ENCODE measurements at places on chromosomes 2 and 18.

GRCh38 chr2:98269274-98269673, 77.0 kb upstream of the CNGA3 start:
- DNase-seq, result no peak

DNA sequence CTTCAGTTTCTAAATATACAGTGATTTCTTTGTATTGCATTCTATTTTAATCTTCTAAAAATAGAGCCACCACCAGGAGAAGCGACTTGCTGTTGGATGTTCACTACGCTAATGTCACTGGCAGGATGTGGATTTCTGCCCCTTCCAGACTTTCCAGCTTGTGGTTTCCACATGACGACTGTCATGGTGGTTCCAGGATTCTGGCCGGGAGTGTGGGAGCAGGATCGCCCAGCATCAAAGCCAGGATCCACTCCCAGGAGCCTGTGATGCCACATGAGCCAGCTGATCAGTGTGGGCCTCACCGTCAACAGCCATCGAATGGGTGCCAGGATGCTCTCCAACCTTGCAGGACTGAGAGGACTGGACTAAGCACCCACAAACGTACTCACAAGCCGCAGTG, 148.8 kb downstream of the HDAC4 start:
- no peak for DNase-seq

DNA sequence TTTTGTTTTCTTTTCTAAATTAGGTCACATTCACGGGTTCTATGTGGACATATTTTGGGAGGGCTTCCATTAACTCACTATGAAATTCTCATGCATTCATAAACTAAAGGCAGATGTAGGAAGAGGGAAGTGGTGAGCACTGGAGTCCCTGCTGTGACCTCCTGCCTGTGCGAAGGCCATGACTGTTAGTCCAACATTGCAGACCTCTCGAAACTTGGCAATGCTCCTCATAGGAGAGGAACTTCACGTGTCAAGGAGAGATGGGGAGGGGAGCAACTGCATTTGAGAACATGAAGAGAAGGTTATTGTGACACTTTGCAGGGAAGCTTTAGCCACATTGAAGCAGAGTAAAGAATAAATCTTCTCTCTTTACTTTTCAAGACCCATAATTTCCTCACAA, 126.4 kb upstream of the HNMT start:
- DNase-seq, result no peak

- DNase-seq, result peak; percentile 39
Measured at GRCh38 chr2:238876232-238876630, 28.3 kb downstream of the TWIST2 start.

DNA sequence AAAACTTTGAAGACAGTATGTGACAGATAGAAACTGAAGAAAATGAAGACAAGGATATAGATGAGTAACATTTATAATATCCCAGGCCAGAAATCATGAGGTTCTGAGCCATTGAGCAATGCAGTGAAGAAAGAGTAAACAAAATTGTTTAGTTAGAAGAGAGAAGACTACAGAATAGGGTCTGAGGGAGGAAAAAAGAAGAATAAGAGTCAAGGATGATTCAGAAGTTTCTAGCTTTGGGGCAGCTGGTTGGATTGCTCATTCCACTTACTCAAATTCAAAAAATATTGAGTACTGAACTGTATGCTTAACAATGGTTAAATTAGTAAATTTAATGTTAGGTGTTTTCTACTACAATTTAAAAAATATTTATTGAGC, 155.0 kb upstream of the OTX1 start:
- no peak for DNase-seq

- no peak for DNase-seq
Measured at GRCh38 chr2:240211096-240211495, 70.6 kb upstream of the OTOS start.

All from activated effector memory CD4-positive, alpha-beta T cell treated with anti-CD3 and anti-CD28 coated beads, Interleukin-2, amount 50 U/mL, for 16 hours (primary cell).